Effector CD4-positive, alpha-beta T cell (primary cell): ENCODE measurements at places on chromosomes 1 and 21.
A peak's percentile ranks its signal among the peaks of the same experiment; 100 is the strongest.

DNA sequence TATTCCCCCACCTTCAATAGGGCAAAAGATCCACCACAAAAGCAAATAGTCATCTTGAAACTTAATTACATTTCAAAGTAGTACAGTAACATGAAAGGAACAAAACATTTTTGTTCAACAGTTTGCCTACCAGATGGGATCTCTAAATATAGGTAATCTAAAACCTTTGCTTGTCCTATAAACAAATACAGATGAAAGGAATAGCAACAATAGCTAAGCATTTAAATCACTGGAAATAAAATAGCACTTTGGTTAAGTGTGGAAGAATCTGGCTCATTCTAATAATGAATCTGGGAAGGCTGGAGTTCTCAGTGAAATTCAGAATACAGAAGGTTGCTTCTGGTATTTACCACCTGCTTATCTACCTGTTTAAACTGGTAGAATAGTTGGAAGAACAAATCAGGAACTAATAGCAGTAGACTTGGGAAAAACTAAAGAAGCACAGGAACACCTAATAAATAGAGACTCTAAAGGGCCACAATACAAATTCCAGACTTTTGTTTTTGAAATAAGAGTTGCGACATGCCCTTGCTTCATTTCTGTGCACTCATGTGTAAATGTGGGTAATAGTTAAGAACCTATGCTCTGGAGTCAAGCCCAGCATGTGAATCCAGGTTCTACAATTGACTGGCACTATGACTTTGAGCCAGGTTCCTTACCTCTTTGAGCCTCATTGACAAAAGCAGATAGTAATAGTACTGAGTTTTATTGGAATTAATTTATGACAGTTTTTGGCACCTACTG lies 2.3 kb upstream of the LYPLAL1 start:
- no peak for DNase-seq

DNA sequence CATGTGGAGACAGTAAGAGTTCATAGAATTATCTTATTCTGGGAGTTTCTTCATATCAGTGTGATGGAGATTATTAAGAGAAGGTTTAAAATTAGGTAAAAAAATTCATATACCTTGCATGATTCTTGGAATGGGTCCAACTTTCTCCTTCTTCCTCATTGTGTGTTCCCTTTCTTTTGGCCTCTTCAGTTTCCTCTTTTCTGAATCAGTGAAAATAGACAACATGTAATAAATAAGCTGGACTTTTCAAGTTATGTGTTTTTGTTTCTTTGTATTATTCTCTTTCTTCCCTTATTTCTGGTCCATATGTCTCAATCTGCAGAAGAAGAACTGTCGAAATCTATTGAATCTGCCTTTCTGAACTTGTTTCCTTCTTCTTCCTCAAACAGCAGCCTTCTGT lies 30.5 kb downstream of the C4BPA start:
- DNase-seq: no peak

DNA sequence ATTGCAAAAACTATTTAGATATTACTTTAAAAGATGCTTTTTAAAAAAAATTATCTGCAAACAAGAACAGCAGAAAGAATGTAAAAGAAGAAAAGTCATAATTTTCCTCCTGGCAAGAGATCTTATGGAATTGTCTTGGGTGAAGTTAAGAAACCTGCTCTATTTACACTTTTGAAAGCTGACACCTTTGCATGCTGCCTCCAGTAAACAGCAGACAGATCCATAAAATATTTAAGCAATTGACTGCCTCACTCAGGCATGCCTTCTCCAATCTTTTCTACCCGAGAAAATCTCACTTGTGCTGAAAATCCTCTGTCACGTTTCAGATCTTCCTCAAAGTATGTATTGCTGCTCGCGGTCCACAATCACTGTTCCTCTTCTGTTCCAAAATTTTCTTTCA lies 107.9 kb upstream of the ZP4 start:
- no peak for DNase-seq

DNA sequence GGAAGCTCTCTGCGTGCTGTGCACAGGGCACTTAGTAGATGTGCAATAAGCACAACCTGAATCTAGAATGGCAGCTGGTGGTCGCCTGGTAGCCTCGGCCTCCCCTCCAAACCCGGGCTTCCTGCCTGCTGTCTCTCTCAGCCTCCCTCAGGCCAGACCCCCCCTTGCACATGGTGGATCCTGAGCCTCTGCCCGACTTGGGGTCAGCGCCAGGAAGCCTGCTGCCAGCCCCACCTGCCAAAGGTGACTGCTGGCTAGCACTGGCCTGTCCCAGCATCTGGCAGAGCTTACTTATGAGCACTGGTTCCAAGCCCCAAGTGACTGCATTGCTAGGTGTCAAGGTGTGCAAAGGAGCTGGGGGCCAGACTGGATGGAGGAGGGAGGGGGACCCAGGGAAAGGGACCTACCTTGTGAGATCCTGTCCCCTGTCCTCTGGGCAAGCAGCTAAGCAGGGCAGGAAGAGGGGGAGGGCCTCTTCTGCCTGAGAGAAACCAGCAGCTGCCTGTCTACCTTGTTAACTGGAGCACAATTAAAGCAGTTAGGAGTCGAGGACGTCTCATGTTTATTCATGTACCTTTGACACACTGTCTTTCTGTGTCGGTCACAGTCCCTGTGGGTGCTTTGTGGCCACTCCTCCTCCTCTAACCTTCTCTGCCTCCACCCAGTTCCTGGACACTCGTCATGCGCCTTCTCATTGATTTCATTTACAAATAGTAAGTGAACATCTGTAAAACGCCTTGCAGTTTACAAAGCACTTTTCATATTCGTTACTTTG lies 100.9 kb downstream of the DDX20 start:
- no peak for DNase-seq

- DNase-seq: peak; percentile 7
Measured at GRCh38 chr1:67053535-67053784, 488 bp downstream of the SLC35D1 start.

DNA sequence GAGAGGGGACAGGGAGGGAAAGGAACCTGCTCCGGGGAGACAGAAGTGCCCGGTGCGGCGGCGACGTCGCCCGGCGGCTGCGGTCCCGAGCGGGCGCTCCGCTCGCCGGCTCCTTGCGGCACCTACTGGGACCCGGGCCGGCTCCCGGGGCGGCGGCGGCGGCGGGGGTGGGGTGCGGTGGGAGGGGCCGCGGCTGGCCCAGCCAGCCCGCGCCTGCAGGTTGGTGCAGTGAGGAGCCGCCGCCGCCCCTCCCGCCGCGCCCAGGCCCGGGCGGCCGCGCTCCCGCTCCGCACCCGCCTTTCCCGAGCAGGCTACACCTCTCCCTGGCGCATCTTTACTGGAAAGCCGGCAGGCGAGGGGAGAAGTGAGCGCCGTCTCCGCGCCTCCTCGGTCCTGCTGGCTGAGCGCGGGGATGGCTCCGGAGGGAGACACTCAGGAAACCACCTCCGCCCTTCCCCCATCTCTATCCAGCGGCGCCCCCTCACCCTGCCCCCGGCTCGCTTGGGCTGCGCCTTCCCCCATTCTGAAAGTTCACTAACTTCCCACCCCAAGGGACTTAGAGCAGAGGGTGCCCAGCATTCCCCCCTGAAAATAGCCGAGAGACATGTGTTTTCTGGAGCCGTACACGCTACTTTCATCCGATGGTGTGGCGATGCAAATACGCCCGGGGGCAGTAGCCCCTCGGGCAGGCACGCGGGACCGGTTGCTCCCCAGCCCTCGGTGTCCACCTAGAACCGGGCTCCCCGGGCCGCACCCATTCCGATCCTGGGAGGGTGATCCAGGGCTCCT lies at the start of gene PLD5:
Gene PLD5 (minus strand): TSS at position 127 of the 789 bp plus-strand sequence.
- no peak for DNase-seq

- no peak for DNase-seq
Measured at GRCh38 chr1:107883562-107883961, 81.4 kb downstream of the VAV3 start.

- DNase-seq: no peak
Measured at GRCh38 chr1:170669586-170670530, 5.9 kb downstream of the PRRX1 start.

DNA sequence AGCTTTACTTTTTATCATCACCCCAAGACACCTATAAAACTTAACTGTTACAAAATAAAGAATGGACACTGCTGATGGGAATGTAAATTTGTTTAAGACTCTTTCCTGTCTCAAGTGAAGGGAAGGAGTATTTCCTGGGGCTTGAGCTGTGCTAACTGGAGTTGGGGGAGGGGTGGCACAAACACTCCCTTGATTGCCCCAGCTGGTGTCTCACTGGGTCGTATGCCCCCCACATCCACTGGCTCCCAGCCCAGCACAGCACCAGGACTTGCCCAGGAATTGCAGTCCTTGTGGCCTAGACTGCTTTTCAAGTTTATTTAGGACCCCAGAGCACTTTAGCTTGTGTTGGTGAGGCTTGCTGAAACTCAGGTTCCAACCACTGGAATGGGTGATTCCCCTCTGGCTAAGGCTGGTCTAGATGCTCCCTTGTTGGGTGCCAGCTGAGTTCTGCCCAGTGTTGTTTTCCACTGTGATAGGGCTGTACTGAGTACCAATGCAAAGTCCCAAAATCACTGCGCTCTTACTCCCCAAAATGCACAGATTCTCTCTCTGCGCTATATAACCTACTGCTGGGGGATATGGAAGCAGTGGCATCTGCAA lies 49.1 kb upstream of the DR1 start:
- no peak for DNase-seq

DNA sequence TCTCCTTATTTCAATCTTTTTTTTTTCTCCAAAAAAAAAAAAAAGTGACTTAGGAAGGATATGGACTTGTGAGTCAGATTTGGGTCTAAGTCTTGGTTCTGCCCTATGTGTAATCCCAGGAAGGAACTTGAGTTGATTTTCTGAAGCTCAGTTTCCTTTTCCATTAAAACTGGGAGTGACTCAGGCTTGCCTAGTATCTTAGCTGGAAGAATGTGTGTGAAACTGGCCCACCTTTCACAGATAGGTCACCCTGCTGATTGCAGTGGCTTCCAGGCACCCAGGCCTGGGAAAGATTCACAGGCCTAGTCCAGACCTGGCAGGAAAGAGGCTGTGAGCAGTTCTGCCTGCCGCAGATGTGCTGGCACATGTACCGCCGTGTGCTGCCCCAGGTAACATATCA lies 218.3 kb upstream of the HOOK1 start:
- DNase-seq: no peak

DNA sequence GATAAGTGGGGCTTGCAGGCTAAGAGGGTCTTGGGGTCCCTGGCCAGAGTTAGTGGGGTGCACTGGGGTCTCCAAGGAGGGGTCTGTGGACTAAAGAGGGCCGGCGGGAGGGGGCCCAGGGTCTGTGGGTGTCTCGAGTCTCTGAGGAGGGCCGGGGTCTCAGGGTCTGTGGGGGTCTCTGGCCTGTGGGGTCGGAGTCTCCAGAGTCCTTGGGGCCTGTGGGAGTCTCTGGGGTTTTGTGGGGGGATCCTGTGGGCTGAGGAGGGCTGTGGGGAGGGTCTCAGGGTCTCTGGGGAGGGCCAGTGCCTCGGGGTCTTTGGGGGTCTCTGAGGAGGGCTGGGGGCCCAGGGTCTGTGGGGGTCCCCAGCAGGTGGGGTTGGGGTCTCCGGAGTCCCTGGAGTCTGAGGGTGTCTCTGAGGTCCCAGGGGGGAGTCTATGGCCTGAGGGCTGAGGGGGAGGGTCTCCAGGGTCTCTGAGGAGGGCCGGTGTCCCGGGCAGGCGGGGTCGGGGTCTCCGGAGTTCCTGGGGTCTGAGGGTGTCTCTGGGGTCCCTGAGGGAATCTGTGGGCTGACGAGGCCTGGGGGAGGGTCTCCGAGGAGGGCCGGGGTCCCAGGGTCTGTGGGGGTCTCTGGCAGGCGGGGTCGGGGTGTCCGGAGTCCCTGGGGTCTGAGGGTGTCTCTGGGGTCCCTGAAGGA lies 628 bp upstream of the PLEKHM2 start:
- no peak for DNase-seq

GRCh38 chr1:220457957-220458609 lies 69.9 kb upstream of the MARK1 start:
- no peak for DNase-seq

GRCh38 chr1:155946633-155947219 lies 5.3 kb downstream of the RXFP4 start:
- no peak for DNase-seq

DNA sequence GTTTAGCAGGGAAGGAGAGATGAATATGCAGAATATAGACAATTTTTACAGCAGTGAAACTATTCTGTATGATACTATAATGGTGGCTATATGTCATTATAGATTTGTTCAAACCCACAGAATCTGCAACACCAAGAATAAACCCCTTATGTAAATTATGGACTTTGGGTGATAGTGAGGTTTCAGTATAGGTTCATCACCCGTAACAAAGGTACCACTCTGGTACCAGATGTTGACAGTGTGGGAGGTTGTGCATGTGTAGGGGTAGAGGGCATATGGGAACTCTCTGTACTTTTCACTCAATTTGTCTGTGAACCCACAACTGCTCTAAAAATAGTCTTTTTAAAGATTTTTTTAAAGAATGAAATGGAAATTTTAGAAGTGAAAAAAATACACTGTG lies 29.9 kb upstream of the PRDX6 start:
- DNase-seq: no peak

- DNase-seq: no peak
Measured at GRCh38 chr21:32096411-32096810, 182.4 kb downstream of the MIS18A start.

DNA sequence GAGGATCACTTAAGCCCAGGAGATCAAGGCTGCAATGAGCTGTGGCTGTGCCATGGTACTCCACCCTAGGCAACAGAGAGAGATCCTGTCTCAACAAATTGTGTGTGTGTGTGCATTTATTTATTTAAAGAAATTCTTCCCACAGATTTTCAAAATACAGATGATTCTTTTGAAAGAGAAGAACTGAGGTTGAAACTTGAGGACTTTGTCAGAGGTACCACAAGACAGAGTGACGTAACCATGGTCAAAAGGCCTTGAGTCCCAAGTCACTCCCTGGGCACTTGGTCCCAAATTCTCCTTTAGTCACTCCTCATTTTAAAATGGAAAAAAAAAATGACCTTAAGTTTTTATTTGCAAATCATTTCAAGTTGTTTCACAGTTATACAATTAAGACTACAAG lies 57.4 kb downstream of the TIAM1 start:
- no peak for DNase-seq

- no peak for DNase-seq
Measured at GRCh38 chr1:96360036-96360795, 361.4 kb upstream of the PTBP2 start.

GRCh38 chr1:175862408-175862807 lies 119.0 kb upstream of the TNR start:
- DNase-seq: no peak

DNA sequence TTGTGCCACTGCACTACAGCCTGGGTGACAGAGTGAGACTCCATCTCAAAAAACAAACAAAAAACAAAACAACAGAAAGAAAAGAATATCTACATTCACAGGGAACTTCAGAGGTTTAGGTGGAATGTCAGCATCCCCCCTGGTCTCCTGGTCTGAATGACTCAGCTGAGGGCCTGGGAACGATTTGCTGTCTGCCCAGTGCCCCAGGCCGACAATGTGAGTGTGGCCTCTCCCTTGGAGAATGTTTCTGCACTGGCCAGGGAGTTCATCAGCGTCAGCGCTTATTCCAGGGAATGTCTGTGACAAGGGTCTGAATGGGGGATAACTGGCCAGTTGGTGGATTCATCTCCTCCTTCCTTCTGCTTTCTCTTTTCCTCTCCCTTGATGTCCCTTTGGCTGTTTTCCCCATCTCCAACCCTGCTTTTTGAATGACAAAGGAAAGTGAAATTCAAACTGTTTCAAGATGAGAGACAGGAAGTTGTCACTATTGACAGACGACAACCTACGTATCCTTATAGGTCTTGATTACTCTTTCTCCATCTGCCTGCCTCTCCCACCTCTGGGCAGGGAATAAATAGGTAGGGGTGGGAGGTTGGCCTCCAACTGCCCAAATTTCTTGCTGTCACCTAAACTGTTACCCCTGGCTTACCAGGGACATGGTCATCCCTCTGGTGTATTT lies 213.1 kb downstream of the HHAT start:
- DNase-seq: no peak

GRCh38 chr21:29953072-29953471 lies 13.3 kb upstream of the GRIK1 start:
- no peak for DNase-seq

- DNase-seq: no peak
Measured at GRCh38 chr1:5189384-5189783, 535.0 kb downstream of the AJAP1 start.
